HEK293T (cell line): ENCODE measurements at places on chromosomes 2 and 18.

GRCh38 chr2:240463866-240464481 is 28.5 kb downstream of the GPC1 start:
- no peak for DNase-seq

GRCh38 chr2:241064008-241064801 is 37.9 kb downstream of the MTERF4 start:
- DNase-seq = no peak

- peak; percentile 69 for DNase-seq
These were observed 48.9 kb downstream of the TSN start for GRCh38 chr2:121804340-121804739.

GRCh38 chr2:43049836-43050801 is 176.3 kb downstream of the ZFP36L2 start:
- DNase-seq = no peak

GRCh38 chr2:9678544-9678943 is 47.7 kb upstream of the YWHAQ start:
- no peak for DNase-seq

GRCh38 chr2:106223347-106223746 is 29.2 kb upstream of the UXS1 start:
- no peak for DNase-seq
